ENCODE measurements at places on chromosomes 3 and 15.

DNA sequence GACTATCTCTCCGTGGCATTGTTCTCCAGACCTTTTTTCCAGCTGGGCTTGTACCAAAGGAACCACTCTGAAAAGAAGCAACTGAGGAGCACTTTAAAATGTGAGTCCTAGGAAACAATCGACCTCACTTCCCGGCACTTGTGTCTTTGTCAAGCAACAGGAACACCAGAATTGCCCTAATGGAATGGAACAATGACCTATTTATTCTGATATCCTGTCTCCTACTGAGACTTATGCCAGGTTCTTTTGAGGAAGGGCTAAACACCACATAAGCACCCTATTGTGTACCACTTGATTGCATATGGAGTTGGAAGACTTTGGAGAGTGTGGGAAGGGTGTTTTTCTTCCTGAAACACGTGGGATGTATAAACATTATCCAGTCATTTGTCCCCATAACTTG is 56.8 kb upstream of the TGFBR2 start:
- DNase-seq = no peak

GRCh38 chr3:51670053-51670822 is 814 bp upstream of the TEX264 start:
- DNase-seq = no peak

GRCh38 chr15:47551079-47551478 is 166.2 kb upstream of the SEMA6D start:
- no peak for DNase-seq

DNA sequence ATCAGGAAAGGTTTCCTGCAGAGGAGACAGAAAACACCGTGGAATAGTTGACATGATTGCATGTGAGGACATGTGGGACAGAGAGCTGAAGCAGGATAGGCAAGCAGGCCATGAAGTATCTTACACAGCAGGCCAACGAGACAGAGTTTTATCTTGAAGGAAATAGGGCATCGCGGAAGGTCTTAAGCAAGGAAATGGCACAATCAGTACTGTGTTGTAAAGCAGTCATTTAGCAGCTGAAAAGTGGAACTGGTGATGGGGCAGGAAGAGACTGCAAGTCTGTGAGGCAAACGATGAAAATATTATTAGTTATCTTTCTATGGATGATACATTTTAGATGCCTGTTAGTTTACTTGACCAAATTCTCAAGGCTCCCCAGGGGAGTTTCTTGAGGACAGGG is 535.1 kb downstream of the SOX2 start:
- DNase-seq = no peak

DNA sequence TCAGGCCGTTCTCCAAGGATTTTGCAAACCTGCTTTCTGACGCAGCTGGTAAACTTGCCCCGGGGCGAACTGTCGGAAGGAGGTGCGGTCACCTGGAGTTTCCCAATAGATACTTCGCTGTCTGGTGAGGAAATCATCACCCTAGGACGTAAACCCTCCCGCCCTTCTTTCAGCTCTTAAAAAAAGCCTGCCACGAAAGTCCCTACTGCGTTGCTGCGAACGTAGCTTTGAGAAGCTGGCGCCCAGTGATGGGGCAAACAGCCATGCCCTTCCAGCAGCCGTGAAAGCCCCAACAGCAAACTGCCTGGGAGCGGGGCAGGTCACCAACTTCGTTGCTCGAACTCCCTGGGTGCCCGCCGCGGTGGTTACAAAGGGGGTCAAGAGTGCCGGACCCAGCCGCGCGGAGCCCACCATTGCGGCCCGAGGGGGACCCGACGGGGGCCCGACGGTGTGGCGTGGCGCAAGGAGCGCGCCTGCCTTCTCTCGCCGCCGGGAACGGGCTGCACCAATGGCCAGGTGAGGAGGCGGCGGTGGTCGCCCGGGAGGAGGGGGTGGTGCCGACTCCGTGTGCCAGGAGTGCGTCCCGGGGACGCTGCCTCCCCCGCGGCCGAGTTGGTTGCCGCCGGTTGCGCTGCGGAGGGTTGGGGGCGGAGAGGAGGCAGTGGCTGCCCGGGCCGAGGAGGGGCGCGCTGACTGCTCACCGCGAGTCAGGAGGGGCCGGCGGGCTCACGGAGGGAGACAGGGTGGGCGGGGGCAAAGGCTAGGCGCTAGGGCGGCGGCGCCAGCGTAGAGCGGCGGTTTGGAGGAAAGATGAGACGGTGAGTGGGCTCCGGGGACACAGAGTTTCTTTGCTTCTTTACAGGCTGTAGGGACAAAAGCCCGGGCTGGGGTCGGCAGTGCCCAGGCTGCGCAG is at the start of gene PHLDB2:
TSS of gene PHLDB2 (plus strand) at position 205 of the 913 bp plus-strand sequence. CDS start 24,813 bp downstream, outside the sequence.
- peak; percentile 30 for DNase-seq

- DNase-seq = no peak
These were observed 80.6 kb downstream of the OXSM start for GRCh38 chr3:25870452-25870851.

GRCh38 chr3:53226142-53226840 is 29.5 kb downstream of the TKT start:
- DNase-seq = no peak

DNA sequence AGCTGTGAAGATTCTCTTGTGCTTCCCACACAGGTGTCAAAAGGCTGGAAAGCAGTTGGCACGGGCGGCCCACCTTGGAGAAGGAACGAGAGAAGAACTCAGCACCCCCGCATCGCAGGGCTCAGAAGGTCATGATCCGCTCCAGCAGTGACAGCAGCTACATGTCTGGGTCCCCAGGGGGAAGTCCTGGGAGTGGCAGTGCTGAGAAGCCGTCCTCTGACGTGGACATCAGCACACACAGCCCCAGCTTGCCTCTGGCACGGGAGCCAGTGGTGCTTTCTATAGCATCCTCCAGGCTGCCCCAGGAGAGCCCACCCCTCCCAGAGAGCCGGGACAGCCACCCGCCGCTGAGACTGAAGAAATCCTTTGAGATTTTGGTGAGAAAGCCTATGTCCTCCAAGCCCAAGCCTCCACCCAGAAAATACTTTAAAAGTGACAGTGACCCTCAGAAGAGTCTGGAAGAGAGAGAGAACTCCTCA is 31.4 kb downstream of the STARD5 start:
- peak; percentile 47 for DNase-seq

- no peak for DNase-seq
These were observed 19.7 kb upstream of the CGNL1 start for GRCh38 chr15:57356636-57357035.

DNA sequence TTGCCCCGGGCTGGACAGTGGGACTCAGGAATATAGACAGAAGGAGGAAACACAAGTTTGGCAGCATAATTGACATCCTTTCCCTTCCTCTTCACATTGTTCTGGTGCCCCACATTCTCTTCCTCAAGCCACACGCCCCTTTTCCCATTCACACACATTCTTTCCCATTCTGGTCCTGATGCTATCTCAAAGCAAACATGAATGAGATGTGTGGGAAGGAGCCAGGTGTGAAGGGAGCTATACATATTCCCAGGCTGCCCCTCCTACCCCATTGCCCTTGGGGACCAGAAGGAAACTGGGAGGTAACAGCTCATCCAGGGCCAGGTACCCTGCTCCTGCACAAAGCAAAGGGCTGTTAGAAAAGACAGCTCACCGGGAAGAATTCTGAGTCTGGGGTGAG is 23.4 kb upstream of the CLK3 start:
- no peak for DNase-seq

- DNase-seq = no peak
These were observed 3.3 kb downstream of the PAK6 start for GRCh38 chr15:40242213-40242599.

GRCh38 chr15:87954793-87955192 is 301.7 kb downstream of the NTRK3 start:
- no peak for DNase-seq

DNA sequence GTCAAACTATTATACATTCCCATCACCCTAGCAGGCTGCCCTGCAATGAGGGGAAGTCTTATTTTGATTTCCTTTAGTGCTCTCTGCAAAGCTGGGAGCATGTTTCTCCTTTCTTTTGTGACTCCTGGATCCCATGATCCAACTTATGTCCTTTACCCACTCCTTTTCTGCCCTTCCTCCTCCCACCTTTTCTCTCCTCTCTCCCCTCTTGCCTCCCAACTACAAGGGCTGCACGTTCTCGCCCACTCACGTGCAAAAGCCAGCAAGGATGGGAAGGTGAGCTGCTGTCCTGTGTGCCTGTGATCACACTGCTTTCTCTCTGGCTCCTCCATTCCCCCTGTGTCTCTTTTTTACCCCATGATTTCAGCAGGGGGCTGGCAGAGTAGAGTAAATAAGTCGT is 6.1 kb downstream of the VIPR1 start:
- no peak for DNase-seq

- DNase-seq = no peak
These were observed 38.2 kb upstream of the ITGA11 start for GRCh38 chr15:68470049-68470742.

- DNase-seq = peak; percentile 22
These were observed 41.0 kb downstream of the ABHD2 start for GRCh38 chr15:89129123-89129815.

DNA sequence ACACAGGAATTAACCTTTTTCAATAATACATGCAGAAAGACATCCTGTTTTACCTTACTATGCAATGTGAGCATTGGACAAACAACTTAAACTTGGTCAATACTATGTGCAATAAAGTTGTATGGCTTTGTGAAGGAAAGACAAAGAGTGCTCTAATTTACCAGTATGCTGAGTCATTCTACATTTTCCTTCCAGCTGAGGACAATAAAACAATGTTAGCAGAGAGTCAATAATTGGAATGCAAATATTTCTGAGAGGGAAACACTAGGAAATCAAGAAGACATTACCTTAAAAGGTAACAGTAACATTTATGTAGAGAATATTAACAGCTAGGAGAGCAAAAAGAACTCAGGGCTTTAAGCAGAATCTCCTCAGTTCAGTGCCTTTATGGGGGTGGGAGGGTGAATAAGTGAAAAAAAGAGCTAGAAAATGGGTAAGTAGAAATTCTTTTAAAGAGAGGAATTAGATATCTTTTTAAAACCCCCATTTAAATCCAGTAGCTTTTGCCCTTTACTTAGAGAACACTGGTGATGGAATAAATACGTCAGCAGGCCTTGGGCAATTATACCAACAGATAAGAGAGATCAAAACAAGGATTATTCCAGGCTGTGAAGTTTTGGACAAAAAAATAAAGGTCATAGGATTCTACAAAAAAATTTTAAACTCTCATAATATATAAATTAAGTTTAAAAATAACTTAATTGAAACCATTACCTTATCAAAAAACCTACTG is 11.6 kb upstream of the HGD start:
- no peak for DNase-seq

DNA sequence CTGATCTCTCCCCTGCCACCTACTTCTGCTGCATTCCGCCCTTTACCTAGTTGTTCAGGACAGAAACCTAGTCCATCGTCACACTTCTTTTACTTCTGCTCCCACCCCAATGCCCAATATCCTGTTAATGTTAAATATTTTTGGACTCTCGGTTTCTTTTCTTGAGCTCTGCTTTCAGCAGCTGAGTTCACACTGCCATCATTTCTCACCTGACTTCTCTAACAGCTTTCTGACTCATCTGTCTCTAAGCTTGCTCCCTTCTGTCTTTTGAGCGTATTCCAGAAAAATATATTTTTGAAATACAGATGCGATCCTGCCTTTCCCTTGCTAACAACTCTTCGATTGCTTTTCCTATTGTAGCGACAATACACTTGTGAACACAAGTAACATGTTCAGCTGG is 183.4 kb downstream of the KLHL25 start:
- no peak for DNase-seq

DNA sequence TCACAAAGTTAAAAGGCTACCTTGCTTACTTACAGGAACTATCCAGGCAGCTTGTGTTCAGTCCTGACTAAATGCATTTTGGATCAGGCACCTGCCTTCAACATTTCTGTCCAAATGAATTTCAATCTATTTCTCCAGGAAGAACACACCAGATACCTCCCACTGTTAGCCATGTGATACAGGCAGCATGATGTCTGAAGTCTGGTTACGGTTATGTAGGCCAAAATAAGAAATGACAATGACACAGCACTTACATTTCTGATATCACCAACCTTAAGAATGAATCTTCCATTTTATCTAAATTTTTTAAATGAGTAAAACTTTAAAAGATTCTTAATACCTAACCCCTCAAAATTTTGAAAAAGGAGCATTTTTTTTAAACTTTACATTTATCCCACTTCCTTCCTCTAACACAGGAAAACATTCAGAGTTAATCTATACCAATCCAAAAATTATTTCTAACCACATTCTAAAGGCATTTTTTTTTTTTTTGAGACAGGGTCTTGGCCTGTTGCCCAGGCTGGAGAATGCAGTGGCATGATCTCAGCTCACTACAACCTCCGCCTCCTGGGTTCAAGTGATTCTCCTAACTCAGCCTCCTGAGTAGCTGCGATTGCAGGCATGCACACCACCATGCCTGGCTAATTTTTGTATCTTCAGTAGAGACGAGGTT is at the start of gene MAP4:
TSS of gene MAP4 (minus strand) at position 116 of the 673 bp plus-strand sequence. CDS start 17,556 bp downstream, outside the sequence.
- no peak for DNase-seq

Data from GM18507 (cell line).